ENCODE measurements at places on chromosomes 16 and 17. TPM values are rescaled to one million over a fixed set of nuclear protein-coding genes. Genes with fewer than 3 reads are reported as not detected.

- DNase-seq, result no peak
Observed at GRCh38 chr17:81885454-81885853, 5.9 kb downstream of the ALYREF start.

DNA sequence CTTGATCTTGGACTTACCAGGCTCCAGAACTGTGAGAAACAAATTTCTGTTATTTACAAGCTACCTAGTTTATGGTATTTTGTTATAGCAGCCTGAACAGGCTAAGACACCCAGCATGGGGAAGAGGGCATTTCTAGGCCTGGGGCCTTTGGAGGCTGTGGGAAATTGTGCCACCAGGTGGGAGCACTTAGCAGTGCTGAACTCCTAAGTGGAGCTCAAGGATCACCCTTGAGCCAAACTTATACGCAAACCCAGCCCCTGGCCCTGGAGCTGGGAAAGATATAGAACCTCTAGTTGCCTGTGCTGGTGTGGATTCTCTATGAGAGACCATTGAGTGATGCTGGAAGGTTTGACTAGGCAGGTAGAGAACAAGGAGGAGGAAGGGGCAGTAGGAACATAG lies 36.1 kb downstream of the MIS12 start:
- DNase-seq, result no peak

DNA sequence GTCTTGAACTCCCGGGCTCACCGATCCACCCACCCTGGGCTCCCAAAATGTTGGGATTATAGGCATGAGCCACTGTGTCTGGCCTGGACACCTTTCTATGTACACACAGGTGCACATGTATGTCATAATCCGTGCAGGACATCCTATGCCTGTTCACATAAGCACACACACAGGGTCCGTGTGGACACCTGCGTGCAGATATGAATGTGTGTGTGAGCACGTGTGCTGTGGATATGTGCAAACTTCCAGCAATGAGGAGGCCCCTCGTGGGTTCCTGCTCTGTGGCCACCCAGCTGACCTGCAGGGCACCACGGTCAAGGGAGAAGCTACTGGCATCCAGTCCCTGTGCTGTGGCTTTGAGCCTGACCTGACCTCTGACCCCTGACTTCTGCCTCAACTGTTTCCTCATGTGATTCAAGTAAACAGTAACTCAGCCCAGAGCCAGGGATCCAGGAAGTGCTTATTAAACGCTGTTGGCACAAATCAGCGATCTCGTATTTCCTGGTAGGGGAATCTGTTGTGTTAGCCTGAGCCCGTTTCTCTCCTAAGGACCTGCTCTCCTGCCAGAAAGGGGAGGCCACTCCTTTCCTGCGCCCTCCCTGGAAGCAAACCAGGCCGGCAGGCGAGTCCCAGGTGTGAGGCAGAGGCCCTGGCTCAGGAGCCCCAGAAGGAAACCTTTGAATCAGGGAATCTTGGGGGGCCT lies 6.5 kb downstream of the CPNE7 start:
- no peak for DNase-seq

GRCh38 chr17:37483311-37484039 lies 6.2 kb upstream of the DUSP14 start:
- no peak for DNase-seq

DNA sequence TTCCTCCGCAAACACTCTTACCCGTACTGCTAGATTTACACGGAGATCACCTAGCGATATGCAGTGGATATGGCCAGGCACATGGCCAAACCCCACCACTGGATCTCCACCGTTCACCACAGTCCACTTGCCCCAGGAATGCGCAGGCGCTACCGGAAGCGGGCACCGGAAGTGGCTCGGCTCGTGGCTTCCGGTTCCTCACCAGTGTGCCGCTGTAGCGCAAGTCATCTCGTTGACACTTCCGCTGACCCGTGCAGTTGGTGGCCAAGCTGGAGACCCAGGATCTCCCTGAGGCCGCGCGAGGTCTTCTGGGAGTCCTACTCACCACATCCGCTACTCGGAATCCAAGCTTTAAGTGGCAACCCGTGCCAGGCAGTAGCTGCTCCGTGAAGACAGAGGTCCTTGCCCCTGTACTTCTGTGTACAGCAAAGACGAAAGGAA lies 11.5 kb downstream of the ZNF597 start:
- DNase-seq, result no peak

GRCh38 chr17:30905742-30906100 lies 317 bp downstream of the TEFM start:
- DNase-seq, result no peak

DNA sequence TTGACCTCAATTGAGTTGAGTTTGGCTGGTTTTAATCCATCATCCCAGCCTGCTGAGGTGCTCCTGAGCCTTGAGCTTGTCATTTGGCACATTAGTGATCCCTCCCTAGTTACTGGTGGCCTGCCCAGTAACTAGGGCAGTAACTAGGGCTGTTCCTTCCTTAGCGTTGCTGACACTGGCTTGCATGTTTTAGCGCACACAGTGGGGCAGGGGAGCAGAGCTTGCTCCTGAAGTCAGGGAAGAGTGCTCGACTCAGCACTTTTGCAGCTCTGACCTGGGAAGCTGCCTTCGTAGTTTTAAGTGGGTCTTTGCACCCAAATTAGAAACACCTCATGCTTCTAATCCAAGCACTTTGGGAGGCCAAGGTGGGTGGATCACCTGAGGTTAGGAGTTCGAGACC lies 15.7 kb downstream of the CCDC42 start:
- DNase-seq, result no peak

GRCh38 chr17:81804559-81805399 lies 829 bp downstream of the GCGR start:
- DNase-seq, result no peak

DNA sequence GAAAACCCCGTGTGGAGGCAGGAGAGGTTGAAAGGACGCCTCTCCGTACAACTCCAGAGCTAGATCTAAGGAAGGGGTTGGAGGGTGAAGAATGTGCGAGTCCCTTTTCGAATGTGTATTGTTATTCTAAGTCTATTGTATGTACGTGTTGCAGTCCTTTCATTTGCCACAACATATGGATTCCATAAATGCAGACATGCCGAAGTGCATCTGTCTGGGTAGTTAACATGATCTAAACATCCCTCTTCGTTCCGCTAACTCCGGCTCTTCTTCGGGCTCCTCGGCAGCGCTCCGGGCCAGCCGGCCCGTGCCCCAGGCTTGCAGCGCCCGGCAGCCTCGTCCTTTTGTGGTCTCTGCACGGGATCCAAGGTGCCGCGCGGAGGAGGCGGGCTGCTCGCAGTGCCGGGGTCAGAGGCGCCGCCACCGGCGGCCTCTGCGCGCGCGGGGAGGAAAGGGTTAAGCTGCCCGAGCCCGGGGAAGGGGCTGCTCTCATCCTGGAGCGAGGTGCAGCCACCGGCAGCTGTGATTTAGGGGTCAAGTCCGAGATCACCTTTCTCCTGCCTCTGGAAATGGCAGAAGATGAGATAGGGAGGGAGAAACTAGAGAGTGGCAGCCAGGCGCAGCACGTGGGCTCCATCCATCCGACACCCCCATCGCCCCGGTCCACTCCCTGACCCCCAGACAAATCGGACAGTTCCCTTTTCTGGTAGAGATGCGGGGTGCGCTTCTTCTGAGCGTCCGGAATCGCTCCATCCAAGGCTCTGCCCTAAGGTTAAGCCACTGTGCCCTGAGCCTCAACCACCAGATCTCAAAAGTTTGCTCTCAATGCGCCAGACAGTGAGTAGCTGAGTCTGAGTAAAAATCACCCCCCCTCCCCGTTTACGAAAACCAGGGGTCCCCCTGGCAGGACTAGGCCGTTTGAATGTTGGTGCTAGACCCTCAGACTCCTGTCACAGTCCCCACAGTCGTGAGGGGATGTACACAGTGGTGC lies 15.1 kb upstream of the ZFHX3 start:
- DNase-seq, result no peak

GRCh38 chr17:43171586-43172487 lies 823 bp downstream of the NBR1 start:
- DNase-seq, result no peak

GRCh38 chr16:19718624-19718965 lies 524 bp downstream of the IQCK start:
- DNase-seq, result no peak

DNA sequence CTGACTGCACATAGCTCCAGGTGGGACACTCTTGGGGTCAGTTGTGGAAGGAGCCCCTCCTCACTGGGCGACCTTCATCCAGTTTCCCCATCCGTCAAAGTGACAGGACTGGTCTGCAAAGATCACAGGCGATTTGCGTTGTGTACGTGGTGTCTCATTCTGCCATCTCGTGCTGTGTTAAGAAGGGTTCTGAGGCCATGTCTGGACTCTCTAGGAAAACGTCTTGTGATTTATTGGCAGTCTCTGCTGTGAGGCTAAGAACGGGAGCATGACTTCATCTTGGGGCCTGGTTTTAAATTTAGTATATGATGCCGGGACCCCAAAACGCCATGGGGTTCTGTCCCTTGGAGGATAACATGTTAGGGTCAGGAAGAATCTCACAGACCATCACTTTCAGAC lies 65.2 kb upstream of the CIBAR2 start:
- DNase-seq, result no peak

- no peak for DNase-seq
Observed at GRCh38 chr17:15896277-15896676, 48.7 kb upstream of the ADORA2B start.

GRCh38 chr17:8426094-8426720 lies 9.5 kb upstream of the NDEL1 start:
- DNase-seq, result no peak

- no peak for DNase-seq
Observed at GRCh38 chr16:21197112-21197511, 14.3 kb downstream of the ZP2 start.

GRCh38 chr17:77376795-77377709 lies 236.3 kb downstream of the SEC14L1 start:
- no peak for DNase-seq

DNA sequence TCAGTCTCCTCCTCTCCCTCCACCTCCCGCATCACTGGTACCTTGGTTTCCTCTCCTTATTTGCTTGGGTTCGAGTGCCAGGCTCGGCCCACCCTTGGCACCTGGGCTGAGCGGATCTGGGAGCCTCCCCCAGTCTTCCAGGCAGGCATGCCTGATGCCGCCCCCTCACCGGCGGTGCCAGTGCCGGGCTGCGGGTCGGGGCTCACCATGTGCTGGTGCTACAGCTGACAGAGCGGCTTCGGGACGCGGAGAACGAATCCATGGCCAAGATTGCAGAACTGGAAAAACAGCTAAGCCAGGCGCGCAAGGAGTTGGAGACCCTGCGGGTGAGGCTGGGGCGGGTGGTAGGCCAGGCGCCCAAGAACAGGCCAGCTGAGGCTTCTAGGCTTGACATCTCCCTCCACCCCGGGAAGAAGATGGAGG lies 19.2 kb downstream of the FMNL1 start:
- no peak for DNase-seq

DNA sequence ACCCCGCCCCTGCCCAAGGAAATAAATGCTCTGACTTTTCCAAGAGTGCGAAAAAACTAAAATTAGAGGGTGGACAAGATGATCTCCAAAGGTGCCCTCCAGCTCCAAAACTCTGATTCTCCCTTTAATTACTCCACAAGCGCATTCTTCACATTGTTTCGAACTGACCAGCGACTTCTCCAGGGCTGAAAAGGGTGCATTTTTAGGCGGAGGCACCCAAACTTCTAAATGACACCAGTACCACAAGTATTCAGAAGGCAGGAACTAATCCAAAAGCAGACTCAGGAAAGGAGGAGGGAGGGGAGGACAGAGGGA lies 750 bp downstream of the ZFHX3 start:
- DNase-seq, result no peak

- DNase-seq, result no peak
Observed at GRCh38 chr16:2825049-2825742, 4.9 kb upstream of the ZG16B start.

DNA sequence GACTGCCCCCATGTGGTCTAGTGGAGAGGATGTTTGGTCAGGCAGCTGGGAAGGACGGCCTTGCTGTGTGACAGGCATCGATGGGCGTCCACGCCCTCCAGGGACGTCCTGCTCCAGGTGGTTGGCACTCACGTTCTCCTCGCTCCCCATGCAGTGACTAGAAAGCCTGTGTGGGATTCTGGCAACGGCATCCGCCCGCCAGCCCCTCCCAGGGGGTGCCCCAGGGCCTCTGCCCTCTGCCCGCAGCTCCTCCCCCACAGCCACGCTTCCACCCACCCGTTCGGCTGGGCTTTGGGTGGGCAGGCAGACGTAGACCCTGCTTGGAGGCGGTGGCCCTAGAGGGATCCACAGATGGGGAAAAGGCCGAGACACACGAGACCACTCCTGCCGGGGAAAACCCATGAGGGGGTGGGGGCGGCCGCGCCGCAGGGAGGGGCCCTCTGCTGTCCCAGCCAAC lies 4.7 kb upstream of the IL17C start:
- no peak for DNase-seq

DNA sequence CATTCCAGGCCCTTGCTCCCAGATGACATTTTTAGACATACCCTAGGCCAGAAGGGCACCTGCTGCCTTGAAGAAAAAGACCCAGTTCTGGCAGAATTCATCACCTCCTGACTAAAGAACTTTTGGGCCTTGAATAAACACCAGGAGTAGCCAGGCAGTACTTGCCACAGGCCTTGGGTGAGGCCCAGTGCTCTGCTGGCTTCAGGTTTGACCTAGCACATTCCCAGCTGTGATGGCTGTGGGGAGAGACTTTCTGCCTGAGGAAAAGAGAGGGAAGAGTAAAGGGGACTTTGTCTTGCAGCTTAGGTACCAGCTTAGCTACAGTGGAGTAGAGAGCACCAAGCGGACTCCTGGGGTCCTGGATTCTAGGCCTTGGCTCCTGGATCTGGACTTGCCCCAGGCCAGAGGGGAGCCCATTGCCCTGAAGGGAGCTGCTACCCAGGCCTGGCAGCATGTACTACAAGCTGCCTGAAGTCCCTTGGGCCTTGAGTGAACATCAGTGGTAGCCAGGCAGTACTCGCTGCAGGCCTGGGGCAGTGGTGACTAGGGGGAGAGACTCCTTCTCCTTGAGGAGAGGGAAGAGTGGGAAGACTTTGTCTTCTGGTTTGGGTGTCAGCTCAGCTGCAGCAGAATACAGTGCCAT lies 44.3 kb downstream of the ABCA8 start:
- no peak for DNase-seq

- DNase-seq, result no peak
Observed at GRCh38 chr16:65510241-65510640, 388.4 kb upstream of the CDH11 start.

The FSCN2 gene
- 1.2 TPM for total RNA-seq

The DHRS13 gene
- total RNA-seq, result 4.1 TPM

The KRT39 gene
- total RNA-seq, result not detected

The CCL4L2 gene
- 0.80 TPM for total RNA-seq

The MYL4 gene
- 0.52 TPM for total RNA-seq

The ZP2 gene
- not detected for total RNA-seq

All from esophagus muscularis mucosa (tissue), 4 donors.